Endothelial cell (in vitro differentiated cells): ENCODE measurements at places on chromosomes 4 and X. TPM values are rescaled to one million over a fixed set of nuclear protein-coding genes. Genes with fewer than 3 reads are reported as not detected.

DNA sequence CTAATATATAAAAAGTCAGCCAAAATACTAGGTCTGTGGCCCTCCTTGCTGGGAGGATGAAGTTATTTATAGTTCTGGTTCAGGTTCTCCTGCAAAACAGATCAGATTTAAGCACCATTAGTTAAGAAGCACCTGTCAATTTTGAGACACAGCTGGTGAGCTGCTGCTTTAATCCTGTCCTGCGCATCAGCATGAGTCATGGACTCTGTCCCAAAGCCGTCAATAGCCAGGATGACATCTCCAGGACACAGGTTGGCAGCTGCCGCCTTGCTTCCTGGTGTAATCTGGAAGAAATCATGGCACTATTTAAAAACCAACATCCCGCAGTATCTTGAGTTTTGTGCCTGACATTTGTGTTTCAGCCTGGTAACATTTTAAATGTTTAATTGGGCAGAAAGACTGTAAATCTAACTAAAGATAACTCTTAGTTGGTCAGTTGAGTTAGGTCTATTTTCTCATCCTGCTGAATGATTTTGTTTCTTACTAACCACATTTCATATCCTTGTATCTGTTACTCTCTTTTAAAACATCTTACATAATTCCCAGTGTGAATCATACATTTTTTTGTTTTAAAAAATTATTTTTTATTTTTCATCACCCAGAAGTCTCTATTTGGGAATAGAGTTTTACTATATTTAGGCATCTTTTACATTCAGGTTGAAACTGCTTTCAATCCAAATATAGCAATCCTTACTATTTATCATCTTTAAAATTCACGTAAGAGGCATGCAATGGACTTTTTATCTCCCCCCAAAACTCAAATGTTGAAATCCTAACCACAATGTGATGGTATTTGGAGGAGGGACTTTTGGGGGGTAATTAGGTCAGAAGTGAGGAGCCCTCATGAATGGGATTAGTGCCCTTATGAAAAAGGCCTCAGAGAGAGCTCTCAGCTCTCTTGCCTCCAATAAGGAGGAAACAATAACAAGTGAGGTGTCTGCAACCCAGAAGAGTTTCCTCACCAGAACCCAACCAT, 10.1 kb downstream of the PDLIM3 start:
- no peaks in the 10 kb centered on the region for H3K4me1 ChIP-seq
- no peaks in the 10 kb centered on the region for H3K27me3 ChIP-seq
- no peak overlapping the region for H3K27ac ChIP-seq
- no peak overlapping the region for H3K4me3 ChIP-seq

- H3K27ac ChIP-seq, result no peak overlapping the region
- H3K27me3 ChIP-seq, result peaks cover 4% of the 10 kb centered on the region
- no peak overlapping the region for H3K4me3 ChIP-seq
- H3K36me3 ChIP-seq, result no peaks in the 10 kb centered on the region
- no peak for DNase-seq
These were observed 191.1 kb downstream of the RAPGEF2 start for GRCh38 chr4:159293811-159294515.

- no peak for DNase-seq
- H3K36me3 ChIP-seq, result no peaks in the 10 kb centered on the region
- H3K27me3 ChIP-seq, result no peaks in the 10 kb centered on the region
- H3K27ac ChIP-seq, result no peak overlapping the region
These were observed 186.2 kb upstream of the CPXCR1 start for GRCh38 chrX:88560673-88561330.

DNA sequence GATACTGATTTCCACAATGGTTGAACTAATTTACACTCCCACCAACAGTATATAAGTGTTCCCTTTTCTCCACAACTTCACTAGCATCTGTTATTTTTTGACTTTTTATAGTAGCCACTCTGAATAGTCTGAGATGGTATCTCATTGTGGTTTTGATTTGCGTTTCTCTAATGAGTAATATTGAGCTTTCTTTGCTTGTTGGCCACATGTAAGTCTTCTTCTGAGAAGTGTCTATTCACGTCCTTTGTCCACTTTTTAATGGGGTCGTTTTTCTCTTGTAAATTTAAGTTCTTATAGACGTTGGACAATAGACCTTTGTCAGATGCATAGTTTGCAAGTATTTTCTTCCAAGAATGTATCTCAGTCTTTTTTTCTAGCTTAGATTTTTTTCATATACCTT, 10.0 kb downstream of the FBXW7 start:
- H3K4me1 ChIP-seq, result peaks cover 3% of the 10 kb centered on the region
- H3K36me3 ChIP-seq, result no peaks in the 10 kb centered on the region
- no peak overlapping the region for H3K4me3 ChIP-seq
- no peaks in the 10 kb centered on the region for H3K27me3 ChIP-seq
- no peak for DNase-seq

Gene GAB3
- total RNA-seq, result 0.90 TPM

Gene F8A2
- not detected for total RNA-seq

- H3K27ac ChIP-seq, result no peak overlapping the region
- no peaks in the 10 kb centered on the region for H3K36me3 ChIP-seq
- DNase-seq, result no peak
- H3K27me3 ChIP-seq, result peaks cover 1% of the 10 kb centered on the region
These were observed 15.0 kb downstream of the RPS4X start for GRCh38 chrX:72262077-72262476.

Gene ASB11
- total RNA-seq, result not detected

GRCh38 chr4:15202481-15202880, 200.2 kb downstream of the CPEB2 start:
- H3K36me3 ChIP-seq, result peaks cover 7% of the 10 kb centered on the region
- H3K4me1 ChIP-seq, result no peaks in the 10 kb centered on the region
- no peak overlapping the region for H3K4me3 ChIP-seq
- H3K27ac ChIP-seq, result no peak overlapping the region

Gene TRAM1L1
- 1.8 TPM for total RNA-seq

Gene TRAPPC2
- total RNA-seq, result 12.4 TPM

DNA sequence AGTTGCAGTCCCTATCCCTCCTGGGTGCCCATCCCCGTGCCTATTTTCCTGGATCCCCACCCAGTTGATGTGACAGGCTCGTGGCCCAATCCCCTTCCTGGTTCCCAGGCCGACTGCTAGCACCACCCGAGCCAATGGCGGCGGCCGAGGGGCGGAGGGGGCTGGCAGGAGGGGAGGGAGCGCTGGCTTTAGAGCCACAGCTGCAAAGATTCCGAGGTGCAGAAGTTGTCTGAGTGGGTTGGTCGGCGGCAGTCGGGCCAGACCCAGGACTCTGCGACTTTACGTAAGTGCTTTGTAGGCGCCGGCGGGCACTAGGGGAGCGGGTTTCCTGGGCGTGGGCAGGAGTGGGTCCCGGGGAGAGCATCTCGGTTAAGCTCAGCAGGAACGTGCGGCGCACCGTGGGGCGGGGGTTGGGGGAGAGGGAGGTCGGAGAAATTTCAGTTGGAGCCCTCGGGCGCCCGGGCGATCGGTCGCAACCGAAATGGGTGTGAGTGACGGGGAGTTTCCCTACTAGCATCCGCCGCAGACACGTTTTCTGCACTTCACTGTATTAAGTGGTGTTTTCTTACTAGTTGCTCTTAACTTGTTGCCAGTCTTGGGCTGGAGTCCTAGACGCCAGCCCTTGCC, at the start of gene PLS3:
Gene PLS3 (plus strand): TSS at position 197 of the 627 bp plus-strand sequence. CDS start 49,077 bp downstream, outside the sequence.
- H3K27me3 ChIP-seq, result no peaks in the 10 kb centered on the region
- H3K27ac ChIP-seq, result peak within 1 kb of the TSS; percentile 67
- peak within 1 kb of the TSS; percentile 92 for H3K4me3 ChIP-seq

Gene ZNF711
- total RNA-seq, result 21.2 TPM

DNA sequence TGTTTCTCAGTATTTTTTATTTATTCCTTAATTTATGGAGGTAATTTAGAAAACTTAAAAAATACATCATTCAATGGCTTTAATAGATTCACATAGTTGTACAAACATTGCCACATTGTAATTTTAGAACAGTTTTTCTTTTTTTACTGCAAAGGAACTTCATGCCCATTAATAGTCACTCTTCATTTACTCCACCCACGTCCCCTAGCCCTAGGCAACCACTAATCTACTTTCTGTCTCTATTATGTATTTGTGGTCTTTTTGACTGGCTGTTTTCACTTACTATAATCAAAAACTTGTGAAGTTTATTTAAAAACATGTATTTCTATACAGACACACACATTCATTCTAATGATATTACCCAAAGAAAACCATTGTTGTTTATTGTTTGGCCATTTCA, 664.8 kb downstream of the GRID2 start:
- H3K4me3 ChIP-seq, result no peak overlapping the region
- peaks cover 3% of the 10 kb centered on the region for H3K27me3 ChIP-seq
- no peaks in the 10 kb centered on the region for H3K36me3 ChIP-seq
- H3K27ac ChIP-seq, result no peak overlapping the region

- H3K4me3 ChIP-seq, result no peak overlapping the region
- peaks cover 1% of the 10 kb centered on the region for H3K27me3 ChIP-seq
- DNase-seq, result no peak
- H3K4me1 ChIP-seq, result no peaks in the 10 kb centered on the region
These were observed 143.2 kb downstream of the LHFPL1 start for GRCh38 chrX:112536544-112536943.

GRCh38 chrX:103791228-103791627, 14.6 kb downstream of the PLP1 start:
- peaks cover 19% of the 10 kb centered on the region for H3K4me1 ChIP-seq
- peaks cover 5% of the 10 kb centered on the region for H3K36me3 ChIP-seq
- no peaks in the 10 kb centered on the region for H3K27me3 ChIP-seq
- H3K27ac ChIP-seq, result peak overlapping the region; percentile 81
- no peak for DNase-seq

Gene ZAR1
- total RNA-seq, result not detected

DNA sequence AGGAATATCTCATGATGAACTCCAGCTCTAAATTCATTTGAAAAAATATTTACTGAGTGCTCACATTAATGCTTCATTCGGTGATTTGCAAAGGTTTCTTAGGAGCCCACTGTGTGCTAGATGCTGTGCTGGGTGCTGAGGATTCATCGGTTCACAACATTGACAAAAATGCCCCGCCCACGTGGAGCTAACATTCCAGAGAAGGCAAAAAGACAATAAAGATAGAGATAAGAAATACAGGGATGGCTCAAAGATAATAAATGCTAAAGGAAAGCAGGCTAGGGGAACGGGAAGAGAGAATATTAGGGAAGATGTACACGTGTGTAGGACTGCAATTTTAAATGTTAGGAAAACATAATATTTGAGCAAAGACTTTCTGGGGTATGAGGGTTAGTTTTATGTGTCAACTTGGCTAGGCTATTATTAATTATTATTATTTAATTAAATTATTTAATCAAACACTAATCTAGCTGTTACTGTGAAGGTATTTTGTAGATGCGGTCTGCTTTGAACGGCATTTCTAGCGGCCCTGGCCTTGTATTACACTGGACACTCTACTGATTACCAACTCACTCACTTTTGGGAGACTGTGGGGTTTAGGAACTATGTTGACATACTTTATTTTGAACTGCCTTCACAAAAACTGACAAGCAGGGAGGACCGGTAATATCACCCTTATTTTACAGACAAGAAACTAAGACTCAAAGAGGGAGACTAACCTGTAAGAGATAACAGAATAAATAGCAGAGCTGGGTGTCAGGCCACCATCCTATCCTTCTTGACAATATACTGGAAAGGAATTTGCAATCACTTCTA, 61.9 kb upstream of the IRF2 start:
- DNase-seq, result no peak
- H3K36me3 ChIP-seq, result no peaks in the 10 kb centered on the region
- peak overlapping the region; percentile 98 for H3K27ac ChIP-seq
- peak overlapping the region; percentile 93 for H3K4me3 ChIP-seq

DNA sequence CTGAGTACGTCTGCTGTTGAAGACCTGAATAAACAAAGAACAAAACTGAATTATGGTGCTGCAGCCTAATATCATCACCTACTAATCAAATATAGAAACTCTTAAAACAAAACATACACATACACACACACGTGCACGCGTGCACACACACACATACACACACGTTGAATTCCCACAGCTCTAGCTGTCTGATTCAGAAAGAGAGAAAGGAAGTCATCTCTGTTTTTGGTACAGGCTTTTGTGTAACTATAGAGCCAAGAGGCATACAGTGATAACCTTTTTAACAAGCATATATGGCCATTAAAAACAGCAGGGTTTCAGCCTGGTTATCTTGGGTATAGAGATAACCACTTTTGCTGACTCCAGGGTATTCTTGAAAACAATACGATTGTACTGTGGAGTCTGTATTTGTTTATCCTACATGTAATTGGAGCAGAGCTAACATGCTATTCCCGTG, 823.2 kb downstream of the CCSER1 start:
- no peaks in the 10 kb centered on the region for H3K27me3 ChIP-seq
- H3K36me3 ChIP-seq, result no peaks in the 10 kb centered on the region
- no peaks in the 10 kb centered on the region for H3K4me1 ChIP-seq
- H3K27ac ChIP-seq, result no peak overlapping the region

Gene THAP6
- total RNA-seq, result 7.3 TPM

Gene PCDH18
- 14.8 TPM for total RNA-seq

DNA sequence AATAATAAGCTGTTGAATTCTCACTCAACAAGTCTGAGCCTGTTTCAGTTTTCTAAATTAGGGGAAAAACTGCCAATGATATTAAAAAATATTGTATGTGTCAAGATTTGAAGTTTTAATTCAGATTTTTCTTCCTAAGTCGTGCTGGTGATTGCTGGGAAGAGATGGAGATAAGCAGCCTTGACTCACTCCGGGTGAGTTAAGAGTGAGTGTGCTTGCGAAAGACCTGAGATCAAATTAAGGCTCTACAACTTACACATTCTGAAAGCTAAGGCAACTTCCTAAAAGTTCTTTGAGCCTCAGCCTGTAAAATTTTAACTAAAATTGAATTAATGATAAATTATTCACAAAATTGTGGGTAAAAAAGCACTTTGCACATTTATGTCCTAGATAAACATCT, 1441.2 kb downstream of the PCDH7 start:
- H3K4me3 ChIP-seq, result no peak overlapping the region
- no peaks in the 10 kb centered on the region for H3K36me3 ChIP-seq
- no peaks in the 10 kb centered on the region for H3K27me3 ChIP-seq

- H3K27ac ChIP-seq, result no peak overlapping the region
- H3K27me3 ChIP-seq, result no peaks in the 10 kb centered on the region
- H3K4me1 ChIP-seq, result peaks cover 3% of the 10 kb centered on the region
- no peak for DNase-seq
These were observed 1444.0 kb upstream of the PCDH7 start for GRCh38 chr4:29276150-29276549.

- no peaks in the 10 kb centered on the region for H3K4me1 ChIP-seq
- H3K36me3 ChIP-seq, result no peaks in the 10 kb centered on the region
- no peak overlapping the region for H3K27ac ChIP-seq
- peak; percentile 3 for DNase-seq
These were observed 62.1 kb upstream of the LANCL3 start for GRCh38 chrX:37509349-37509748.

- no peaks in the 10 kb centered on the region for H3K36me3 ChIP-seq
- H3K4me3 ChIP-seq, result no peak overlapping the region
- DNase-seq, result no peak
- peaks cover 1% of the 10 kb centered on the region for H3K27me3 ChIP-seq
These were observed 217.5 kb upstream of the ADAMTS3 start for GRCh38 chr4:72786401-72786990.

GRCh38 chr4:186904101-186904500, 180.4 kb upstream of the FAT1 start:
- H3K27me3 ChIP-seq, result no peaks in the 10 kb centered on the region
- H3K27ac ChIP-seq, result no peak overlapping the region
- no peak overlapping the region for H3K4me3 ChIP-seq
- no peaks in the 10 kb centered on the region for H3K36me3 ChIP-seq

Gene CT45A1
- not detected for total RNA-seq

- no peaks in the 10 kb centered on the region for H3K27me3 ChIP-seq
- H3K4me1 ChIP-seq, result no peaks in the 10 kb centered on the region
- DNase-seq, result no peak
- H3K4me3 ChIP-seq, result no peak overlapping the region
- no peak overlapping the region for H3K27ac ChIP-seq
- H3K36me3 ChIP-seq, result no peaks in the 10 kb centered on the region
These were observed 645.6 kb upstream of the FTHL17 start for GRCh38 chrX:31717474-31717873.
